ENCODE measurements at places on chromosomes 5 and 9.
A peak's percentile ranks its signal among the peaks of the same experiment; 100 is the strongest.

DNA sequence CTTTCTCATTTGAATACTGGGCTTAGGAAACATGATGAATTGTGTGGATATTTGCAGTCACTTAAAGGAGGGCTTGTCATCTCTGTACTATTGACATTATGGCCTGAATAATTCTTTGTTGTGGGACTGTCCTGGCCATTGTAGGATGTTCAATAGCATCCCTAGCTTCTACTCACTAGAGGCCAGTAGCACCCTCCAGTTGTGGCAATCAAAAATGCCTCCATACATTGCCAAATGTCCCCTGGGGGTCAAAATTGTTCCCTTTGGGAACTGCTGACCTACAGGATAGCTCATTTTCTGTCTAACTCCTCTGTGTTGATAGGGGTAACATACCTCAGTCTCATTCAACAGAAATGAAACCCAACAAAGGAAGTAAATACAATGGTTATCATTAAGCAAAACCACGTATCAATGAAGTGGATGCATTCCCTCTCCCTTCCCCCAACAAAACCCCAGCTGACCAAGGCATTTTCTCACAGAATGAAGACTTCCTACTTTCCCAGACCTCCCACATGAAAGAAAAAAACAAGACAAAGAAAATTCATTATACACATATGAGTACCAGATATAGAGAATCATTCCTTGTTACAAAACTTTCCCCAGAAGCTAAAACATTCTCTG, 18.1 kb downstream of the FYB1 start:
- DNase-seq: no peak

- DNase-seq: peak; percentile 36
These were observed 3.0 kb downstream of the NUDT2 start for GRCh38 chr9:34332076-34332964.

- DNase-seq: no peak
These were observed 1.0 kb upstream of the NTMT1 start for GRCh38 chr9:129624947-129625346.

GRCh38 chr5:28473531-28474107, 1435.2 kb upstream of the CDH9 start:
- no peak for DNase-seq

DNA sequence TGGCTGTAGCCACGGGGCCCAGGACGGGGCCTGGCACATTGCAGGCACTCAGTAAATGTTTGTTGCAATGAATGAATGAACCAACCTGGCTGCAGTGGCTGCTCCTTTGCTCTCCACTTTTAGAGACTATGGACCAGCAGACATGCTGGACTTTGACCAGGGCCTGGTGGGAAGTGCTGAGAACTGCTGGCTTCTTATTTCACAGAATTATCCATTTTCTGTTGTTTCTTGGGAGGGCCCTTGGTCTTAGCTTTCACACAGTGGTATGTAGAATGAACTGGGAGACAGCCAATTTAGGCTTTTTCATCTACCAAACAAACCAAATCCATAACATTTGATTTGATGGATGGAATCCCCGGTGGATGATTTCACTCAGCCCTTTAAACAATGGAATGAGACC, 78.0 kb upstream of the LHFPL2 start:
- no peak for DNase-seq

DNA sequence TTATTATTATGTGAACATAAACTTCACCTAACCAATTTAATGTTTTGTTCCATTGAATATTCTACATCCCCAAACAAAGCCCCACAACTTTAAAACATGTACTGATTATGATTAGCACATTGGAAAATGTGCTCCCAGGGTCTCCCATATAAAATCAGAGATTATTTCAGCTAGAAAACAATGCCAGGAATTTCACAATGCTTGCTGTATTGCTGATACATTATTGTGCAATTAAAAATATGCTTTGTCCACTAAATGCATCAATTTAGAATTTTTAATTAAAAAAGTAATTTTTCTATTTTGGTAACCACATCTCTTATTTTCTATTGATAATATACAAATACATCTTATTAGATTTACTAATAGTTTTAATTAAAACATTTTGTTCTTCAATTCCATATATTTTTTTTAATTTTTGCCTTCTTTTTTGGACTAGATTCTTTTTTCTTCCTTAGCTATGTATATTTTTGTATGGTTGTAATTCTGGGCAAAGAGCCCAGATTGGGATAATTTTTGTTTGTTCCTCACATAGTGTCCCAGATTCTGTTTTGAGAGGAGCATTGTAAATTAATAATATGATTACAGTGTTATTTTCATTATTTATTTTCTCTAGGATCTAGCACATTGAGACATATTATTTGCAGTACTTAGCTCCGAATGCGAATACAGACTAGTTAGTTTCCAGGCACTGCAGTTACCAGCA, 241.5 kb upstream of the CDH18 start:
- DNase-seq: peak; percentile 28

DNA sequence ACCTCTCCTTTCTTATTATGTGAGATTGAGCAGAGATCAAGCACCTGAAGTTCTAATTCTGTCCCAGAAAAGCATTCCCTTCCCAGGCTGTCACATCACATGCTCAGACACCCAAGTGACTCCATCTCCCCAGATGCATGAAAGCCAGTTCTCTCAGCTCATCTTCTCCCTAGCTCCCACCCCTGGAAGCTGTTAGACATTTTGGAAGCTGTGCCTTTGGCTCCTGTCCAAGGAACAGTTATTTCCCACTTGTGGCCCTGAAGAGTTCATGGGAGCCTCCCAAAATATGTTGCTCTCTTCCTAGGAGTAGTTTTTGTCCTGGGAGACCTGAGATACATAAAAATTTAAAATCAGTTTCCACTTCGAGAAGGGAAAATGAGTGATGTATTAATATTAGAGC, 161.4 kb upstream of the GAS1 start:
- peak; percentile 78 for DNase-seq

DNA sequence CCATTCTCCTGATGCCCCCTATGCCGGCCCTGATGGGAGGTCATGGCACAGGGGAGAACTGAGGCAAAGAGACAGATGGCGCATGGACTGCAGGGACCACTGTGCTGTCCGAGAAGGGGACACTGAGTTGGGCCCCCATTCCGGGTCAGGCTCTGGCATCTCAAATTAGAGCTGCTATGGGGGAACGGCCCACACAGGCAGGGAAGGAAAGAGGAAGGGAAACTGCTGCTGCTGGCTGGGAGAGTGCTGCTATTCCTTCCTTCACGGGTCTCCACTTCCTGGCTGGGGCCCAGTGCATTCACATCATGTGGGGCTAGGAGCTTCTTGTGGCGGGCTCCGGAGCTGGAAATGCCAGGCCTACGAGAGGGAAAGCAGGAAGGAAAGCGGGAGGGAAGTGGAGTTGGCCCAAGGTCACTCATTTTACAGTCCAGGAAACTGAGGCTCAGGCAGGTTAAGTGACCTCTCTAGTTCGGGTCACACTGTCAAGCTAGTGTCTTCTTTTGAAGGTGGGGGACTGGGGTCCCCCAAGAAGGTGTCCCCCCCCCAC, 1.3 kb upstream of the CARD19 start:
- DNase-seq: no peak

- DNase-seq: no peak
These were observed 27.7 kb downstream of the LHX6 start for GRCh38 chr9:122200960-122201595.

GRCh38 chr5:176810081-176810597, at the start of gene UNC5A:
UNC5A (plus strand) TSS chr5:176810559; CDS start chr5:176810751, 192 bp downstream.
- no peak for DNase-seq

DNA sequence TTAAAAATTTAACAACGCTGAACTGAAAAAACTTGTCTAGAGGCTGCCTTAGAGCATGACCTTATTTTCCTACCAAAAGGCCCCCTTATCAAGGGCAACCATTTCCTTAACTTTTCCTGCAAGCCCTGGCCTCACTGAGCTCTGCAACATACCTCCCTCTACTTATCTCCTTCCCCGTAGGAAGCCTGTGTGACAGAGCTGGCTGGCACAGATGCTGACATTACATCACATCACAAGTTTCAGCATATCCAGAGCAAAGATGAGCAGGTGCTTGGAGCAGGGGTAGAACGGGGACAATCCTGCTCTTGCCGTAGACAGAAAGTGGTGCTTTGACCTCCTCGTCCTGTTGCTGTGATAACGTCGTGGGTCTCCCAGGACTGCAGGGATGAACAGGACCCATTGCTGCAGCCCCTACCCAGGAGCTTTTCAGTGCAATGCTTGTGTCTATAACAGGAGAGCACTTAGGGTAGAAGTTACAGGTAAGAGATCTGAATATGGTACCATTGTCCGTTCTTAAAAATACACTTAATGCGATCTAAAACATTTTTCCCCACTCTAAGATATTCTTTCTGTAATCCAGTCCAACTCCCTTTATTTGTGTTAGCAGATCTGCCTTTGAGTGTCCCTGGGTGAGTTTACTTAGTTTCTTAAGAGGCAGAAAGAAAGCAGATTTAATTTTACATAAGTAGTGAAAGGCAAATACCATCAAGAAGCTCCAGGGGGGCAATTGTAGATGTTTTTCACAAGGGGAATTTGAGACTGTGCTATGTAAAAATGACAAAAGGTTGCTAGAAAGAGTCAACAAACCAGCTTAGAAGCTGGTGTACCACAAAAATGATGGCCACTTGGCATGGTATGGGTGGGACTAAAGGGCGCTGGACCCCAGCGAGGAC, 101.9 kb upstream of the EFNA5 start:
- no peak for DNase-seq

GRCh38 chr9:105127863-105128220, 116.6 kb upstream of the SLC44A1 start:
- no peak for DNase-seq

GRCh38 chr5:69374911-69375446, 5.4 kb downstream of the RAD17 start:
- no peak for DNase-seq

- no peak for DNase-seq
These were observed 21.7 kb upstream of the SYNPO start for GRCh38 chr5:150618588-150619281.

- DNase-seq: no peak
These were observed 199.4 kb downstream of the AP3B1 start for GRCh38 chr5:78095125-78095524.

All from forelimb muscle (tissue), 1 donor.